ENCODE measurements at places on chromosomes 6 and 20. TPM values are rescaled to one million over a fixed set of nuclear protein-coding genes. Genes with fewer than 3 reads are reported as not detected.

CALHM4 gene
- not detected for total RNA-seq

BPI gene
- total RNA-seq, result not detected

C20orf141 gene
- total RNA-seq, result not detected

TNXB gene
- total RNA-seq, result 2.9 TPM

MLIP gene
- not detected for total RNA-seq

MUCL3 gene
- total RNA-seq, result not detected

HLA-E gene
- total RNA-seq, result 598 TPM

JPH2 gene
- not detected for total RNA-seq

MCCD1 gene
- not detected for total RNA-seq

VARS1 gene
- total RNA-seq, result 157 TPM

C20orf204 gene
- total RNA-seq, result 1.1 TPM

DNA sequence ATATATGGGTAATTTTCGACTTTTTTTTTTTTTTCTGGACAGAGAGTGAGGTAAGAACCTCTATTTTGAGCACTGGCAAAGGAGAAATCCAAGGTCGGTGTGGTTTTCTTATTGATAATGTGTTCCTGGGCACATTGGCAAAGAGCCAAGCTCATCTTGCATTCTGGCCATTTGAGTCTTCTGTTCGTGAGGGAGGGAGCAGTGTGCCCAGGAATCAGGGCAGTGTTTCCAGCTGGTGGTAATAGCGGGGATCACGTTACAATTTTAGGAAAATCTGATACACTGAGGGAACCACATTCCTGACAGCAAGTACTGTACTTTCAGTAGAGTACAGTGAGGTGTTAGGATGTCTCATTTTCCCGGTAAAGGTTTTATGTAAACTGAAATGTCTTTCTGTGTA lies 442.3 kb upstream of the MAP3K7 start:
- DNase-seq, result no peak

DNA sequence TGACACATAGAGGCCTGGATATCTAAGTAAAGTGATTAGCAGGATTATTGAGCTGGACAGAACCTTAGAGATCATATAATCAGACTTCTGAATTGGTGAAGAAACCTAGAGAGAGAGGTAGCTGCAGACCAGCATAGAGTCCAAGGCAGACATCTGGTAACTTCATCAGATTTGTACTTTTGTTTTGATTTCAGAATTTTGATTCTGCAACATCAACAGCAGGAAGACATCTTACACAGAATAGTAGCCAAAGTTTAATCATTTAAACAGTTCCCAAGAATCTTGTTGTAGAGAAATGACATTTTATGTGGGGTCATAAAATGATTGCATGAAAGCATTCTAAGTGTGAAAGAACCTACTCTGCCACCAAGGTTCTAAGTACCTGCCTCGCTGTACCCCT lies 39.4 kb downstream of the RPRD1B start:
- no peak for DNase-seq

DNA sequence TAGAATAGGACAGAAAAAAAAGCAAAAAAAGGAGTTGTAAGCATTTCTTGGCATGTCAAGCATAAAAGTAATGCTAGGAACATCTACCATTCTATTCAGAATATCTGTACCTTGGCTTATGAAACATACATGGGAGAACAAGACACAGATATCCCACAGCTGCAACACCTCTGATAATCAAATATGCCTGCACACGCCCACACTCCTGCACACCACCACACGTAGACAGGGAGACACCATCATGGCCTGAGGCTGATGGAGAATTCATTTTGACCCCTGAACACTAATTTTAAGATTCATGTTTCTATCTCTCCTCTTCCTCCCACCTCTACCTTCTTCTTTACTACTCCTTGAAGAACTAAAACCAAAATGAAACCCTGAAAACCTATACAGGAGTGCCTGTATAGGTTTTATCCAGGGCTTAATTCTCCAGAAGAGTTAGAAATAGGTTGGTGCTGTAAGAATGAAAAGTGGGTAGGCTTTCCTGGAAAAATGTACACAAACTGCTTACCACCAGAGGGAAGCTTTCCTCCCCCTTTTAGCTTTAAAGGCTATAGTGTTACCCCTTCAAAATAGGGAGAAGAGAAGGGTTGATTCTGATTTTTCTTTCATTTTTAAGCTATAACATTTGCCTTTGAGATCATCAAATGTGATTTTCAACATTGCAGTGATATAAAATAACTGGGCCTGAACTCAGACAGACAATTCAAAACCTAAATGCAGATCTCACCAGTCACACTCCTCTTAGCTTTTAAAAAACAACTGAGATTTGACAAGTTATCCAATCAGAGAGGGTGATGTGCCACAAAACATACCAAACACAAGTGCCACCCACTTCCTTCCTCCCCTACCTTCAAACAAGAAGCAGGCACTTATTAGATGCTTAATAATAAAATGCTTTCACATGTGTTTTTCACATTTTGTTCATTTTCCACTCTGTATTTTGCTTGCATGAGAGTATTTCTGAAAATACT lies 57.9 kb downstream of the ELOVL5 start:
- no peak for DNase-seq

DNA sequence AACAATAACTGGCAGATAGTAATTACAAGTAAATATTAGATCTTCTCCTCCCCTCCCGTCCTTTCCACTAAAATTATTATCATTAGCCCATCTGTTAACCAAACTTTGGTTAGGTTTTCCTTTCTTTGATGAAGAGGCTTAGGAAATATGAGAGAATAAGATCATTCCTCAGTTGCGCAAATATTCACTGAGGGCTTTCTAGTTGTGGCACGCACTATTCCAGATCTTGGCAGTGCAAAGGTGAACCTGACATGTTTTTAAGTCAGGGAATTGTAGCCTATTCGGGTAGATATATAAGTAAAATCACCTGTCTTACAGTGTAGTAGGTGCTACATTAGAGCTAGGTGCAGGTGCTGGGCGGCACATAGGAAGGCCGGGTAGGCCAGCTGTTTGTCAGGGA lies 31.1 kb downstream of the RNF217 start:
- DNase-seq, result no peak

DNA sequence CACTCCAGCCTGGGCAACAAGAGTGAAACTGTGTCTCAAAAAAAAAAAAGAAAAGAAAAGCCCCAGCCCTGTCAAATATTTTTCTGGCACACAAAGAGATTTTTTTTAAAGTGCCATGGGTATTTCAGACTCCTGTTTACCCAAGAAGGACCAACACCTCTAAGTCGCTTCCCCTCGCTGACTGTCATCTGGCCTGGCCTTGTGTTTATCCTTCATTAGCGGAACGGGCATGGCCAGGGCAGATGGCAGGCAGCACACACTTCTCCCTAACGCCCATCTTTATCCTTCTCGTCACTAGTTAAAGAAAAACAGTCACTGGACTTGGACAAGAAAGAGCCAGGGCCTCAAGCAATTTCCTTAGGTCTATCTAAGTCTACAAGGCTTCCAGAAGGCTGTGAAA lies 7.3 kb upstream of the CBFA2T2 start:
- DNase-seq, result no peak

- DNase-seq, result no peak
Observed at GRCh38 chr6:75044846-75045245, 161.0 kb downstream of the COL12A1 start.

DNA sequence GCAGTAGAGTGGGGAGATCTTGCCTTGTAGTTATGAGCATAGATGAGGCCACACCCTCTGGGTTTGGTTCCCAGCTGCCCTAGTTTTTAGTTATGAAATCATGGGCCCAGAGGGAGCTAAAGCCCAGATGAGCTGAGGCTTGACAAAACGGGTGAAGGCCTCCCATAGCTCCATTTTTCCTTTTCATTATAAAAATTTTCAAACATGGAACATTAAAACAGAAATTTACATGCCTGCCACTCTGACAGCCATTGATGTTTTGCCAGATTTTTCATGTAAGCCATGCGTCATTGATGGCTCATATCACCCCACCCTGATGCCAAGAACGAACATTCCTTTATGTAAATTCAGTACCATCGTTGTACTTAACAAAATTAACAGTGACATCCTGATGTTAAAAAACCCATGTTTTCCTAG lies 67.9 kb downstream of the IGF2R start:
- no peak for DNase-seq

- peak; percentile 44 for DNase-seq
Observed at GRCh38 chr6:26215585-26216358, 128.5 kb downstream of the HFE start.

DNA sequence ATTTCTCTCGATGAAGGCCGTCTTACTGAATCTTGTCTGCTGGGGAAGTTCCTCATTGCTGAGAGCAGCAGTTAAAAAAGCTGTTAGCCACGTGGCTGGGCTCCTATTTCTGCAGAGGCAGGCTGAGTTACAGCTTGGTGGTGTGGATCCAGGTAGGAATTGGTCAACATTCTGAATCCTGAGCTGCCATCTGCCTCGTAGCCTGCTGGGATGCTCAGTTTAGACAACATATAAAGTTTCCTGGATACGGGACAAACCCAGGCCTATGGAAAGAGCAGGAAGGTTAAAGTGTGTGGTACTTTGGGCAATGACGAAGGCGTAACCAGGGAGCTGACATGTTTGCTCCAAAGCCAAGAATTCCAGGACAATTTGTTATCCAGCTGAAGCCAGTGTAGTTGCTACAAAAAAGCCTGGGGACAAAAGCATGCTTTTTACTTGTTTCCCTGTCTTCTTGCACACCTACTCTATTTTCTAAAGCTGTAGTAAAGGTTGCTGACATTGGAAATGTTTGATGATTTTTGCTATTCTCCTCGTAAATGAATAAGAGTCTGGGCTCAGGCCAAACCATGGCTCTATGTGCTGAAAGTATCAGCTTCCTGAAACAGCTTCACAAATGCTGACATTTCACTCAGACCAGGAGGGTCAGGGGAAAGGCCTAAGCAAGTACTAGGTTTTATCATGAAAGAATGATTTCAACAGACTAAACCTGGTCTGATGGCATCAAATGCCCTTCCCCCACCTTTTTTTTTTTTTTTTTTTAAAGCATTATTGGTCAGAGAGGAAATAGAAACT lies 12.4 kb upstream of the MYLK2 start:
- no peak for DNase-seq

DNA sequence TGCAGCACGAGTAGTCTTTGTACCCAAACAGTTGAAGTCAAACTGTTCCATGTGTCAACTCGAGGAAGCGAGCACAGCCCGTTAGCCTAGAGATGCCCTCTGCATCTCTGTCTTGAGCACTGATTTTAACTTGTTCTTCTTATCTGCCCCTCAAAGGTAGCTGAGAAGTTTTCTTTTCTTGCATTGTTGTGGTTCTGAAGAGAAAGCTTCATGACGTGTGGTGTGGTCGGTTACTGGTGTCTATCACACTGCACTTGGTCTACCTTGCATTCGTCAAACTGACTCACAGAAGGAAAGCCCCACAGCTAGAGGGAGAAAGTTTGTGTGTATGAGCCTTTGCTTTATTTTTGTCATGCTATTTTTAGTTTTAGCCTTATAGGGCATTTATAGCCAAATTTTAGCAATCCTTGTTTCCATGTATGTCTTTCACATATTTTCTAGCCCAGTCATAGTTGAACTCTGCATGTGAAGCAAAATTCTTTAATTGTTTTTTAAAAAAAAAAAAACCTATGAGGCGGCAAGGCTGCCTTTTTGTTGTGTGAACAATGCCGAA lies 115.1 kb downstream of the JAG1 start:
- peak; percentile 77 for DNase-seq

DNA sequence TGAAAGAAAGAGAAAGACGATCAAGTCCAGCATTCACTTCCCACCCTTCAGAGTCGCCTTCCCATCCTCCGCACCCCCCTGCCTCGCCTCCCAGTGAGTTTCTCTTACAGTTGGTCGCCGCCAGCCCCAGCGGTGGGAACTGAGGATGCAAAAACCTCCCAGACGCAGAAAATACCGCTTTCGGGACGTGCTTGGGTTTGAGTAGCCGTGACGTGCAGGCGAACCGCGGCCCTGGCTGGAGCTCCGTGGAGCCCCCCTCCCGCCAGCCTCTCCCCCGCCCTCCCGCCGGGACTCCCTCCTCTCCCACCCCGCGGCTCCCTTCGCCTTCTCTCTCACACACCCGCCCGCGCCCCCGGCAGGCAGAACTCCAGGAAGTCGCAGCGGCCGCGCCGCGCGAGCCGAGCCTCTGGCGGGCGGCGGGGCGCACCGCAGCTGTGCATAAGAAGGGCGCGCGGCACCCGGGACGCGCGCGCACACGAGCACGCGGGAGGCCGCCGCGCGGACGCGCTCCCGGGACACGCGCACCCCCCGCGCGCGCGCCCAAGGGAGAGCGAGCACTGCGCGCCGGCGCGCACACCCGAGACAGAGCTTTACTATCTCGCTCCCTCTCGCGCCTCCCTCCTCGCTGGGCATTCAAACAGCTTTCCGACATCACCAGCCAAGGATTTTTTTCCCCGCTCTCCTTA lies at the start of gene ADGRB3:
ADGRB3 (plus strand) TSS at position 557 of the 686 bp plus-strand sequence. CDS start 3,394 bp downstream, outside the sequence.
- DNase-seq, result peak; percentile 25

- no peak for DNase-seq
Observed at GRCh38 chr6:68777956-68778355, 142.9 kb downstream of the ADGRB3 start.

GRCh38 chr6:113644861-113645575 lies 212.1 kb upstream of the MARCKS start:
- no peak for DNase-seq

DNA sequence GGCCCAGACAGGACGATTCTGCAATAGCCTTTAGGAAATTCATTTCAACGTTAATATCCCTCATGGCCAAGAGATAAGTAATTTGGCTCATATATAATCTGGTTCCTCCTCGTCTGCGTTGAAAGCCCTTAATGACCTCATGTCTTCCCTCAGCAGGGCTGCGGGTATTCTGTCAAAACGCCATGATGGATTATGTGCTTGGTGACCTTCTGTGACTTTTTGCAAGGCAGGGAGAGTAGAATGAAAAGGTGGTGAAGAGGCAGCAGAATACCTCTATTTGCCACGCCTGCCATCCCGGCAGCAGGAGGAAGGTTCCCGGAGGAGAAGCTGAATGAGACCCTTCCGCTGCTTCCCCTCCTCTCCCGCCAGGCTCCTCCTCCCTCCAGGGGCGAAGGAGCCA lies 41.1 kb upstream of the SPACA1 start:
- DNase-seq, result no peak
